ENCODE measurements at places on chromosomes 11 and 22. TPM values are rescaled to one million over a fixed set of nuclear protein-coding genes. Genes with fewer than 3 reads are reported as not detected.

PDE2A gene
- 0.97 TPM for total RNA-seq

TMEM138 gene
- 29.3 TPM for total RNA-seq

MPZL3 gene
- 0.97 TPM for total RNA-seq

C11orf68 gene
- 30.2 TPM for total RNA-seq

CAT gene
- 96.7 TPM for total RNA-seq

RAC2 gene
- 10.2 TPM for total RNA-seq

GCAT gene
- total RNA-seq: 20.6 TPM

ATP5MG gene
- 24.9 TPM for total RNA-seq

CACNA1I gene
- under 0.01 TPM for total RNA-seq

SCUBE2 gene
- 3.6 TPM for total RNA-seq

MS4A12 gene
- not detected for total RNA-seq

RAG2 gene
- total RNA-seq: not detected

TRIM49B gene
- total RNA-seq: not detected

OR51E2 gene
- not detected for total RNA-seq

TEX12 gene
- 0.32 TPM for total RNA-seq

SDHAF2 gene
- 63.3 TPM for total RNA-seq

ROBO4 gene
- total RNA-seq: 1.1 TPM

APBB1 gene
- 75.6 TPM for total RNA-seq

SCN3B gene
- 0.16 TPM for total RNA-seq

MUC2 gene
- not detected for total RNA-seq

DYNC2H1 gene
- total RNA-seq: 79.0 TPM

PHLDA2 gene
- total RNA-seq: 4.5 TPM

NPTXR gene
- total RNA-seq: 1.5 TPM

ACRV1 gene
- not detected for total RNA-seq

PITPNB gene
- 24.9 TPM for total RNA-seq

PIK3IP1 gene
- total RNA-seq: 22.2 TPM

ESAM gene
- total RNA-seq: not detected

FAM76B gene
- total RNA-seq: 19.1 TPM

SAA4 gene
- total RNA-seq: not detected

IL10RA gene
- total RNA-seq: 0.16 TPM

MYOD1 gene
- not detected for total RNA-seq

KCNJ4 gene
- not detected for total RNA-seq

LRP4 gene
- total RNA-seq: 8.4 TPM

MMP27 gene
- total RNA-seq: 2.6 TPM

OR5D18 gene
- not detected for total RNA-seq

PPP1R14B gene
- 129 TPM for total RNA-seq

FAM111B gene
- total RNA-seq: 0.97 TPM

IGLL1 gene
- total RNA-seq: not detected

Data from hair follicle dermal papilla cell (primary cell).